Right renal pelvis (tissue), 4 donors: ENCODE measurements at places on chromosomes 12 and 14. TPM values are rescaled to one million over a fixed set of nuclear protein-coding genes. Genes with fewer than 3 reads are reported as not detected.

DNA sequence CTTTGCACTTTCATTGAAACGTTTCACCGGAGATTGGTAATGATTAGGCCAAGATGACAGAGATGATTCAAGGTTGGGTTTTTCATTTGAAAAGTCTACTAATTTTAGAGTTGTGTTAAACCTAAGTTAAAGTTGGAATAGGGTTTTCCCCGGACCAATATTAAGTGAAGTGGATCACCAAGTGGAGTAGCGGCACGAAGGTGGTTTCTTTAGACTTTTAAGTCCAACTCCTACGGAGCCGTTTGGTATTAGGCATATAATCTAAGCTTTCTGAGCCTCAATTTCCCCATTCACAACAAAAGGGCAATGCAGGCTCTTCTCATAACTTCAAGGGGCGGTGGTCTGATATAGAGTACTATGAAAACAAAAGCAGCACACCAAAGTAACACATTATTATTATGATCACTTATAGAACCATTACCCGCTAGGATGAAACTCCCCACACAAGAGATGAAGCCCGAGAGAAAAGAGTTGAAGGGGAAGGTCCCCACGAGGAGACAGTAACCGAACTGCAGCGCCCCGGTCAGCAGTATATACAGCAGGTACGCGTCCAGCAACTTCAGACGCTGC is 413 bp downstream of the DAD1 start:
- no peak for DNase-seq

- DNase-seq, result no peak
These were observed 404.4 kb downstream of the FLRT2 start for GRCh38 chr14:85934123-85934885.

DNA sequence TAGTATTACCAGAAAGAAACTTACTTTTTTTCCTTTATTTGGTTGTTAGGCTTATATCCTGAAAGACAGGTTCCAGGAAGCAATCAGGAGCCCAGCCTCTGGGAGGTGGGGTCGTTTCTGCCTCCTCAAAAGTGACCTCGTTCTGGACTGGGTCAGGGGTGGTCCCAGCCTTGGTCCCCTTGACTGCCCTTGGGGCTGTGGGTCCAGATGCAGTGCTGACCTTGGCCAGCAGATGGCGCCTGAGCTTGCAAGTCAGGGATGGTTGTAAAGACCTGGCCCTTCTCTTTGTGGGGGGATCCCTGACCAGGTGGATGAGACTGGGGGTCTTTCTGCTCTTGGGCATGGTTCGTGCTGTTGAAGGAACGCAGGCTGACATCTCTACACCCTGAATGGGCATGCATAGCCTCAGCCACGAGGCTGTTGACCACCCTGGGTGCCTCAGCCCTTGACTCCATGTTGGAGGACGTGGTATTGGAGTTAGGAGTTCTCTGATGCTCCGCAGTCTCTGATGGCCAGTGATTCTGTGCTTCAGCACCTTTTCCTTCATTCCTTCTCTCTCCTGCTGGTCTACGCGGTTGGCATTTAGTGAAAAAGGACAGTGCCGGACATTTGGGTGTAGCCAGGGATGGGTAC is 62.4 kb downstream of the ADCK1 start:
- peak; percentile 36 for DNase-seq

DNA sequence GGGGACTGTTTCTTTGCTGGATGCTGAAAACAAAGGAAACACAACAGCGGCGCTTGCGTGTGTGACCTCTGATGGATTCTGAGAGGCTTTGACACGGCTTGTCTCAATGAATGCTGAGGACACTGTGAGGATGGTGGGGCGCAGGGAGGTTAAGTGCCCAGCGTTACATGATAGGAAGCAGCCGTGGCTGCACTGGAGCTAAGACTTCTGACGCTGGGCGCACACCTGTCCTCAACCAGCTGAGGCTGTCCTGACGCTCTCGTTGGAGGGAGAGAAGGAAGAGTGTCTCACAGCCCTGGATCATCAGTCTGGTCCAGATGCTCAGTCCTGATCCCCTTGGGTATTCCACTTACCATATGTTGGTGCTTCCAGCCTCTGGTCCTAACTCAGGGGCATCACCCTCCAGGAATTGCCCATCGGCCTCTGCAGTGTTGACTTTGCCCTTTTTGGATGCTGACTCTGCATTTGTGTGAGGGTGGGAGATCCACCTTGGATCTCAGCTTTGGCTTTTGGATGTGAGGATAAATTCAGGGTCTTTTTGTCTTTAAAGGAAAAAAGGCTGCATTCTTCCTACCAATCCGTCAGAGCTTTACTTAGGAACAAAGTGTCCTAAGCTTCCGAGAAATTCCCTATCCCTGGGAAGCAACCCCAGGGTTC is 125.2 kb downstream of the ZNF664 start:
- DNase-seq, result no peak

DNA sequence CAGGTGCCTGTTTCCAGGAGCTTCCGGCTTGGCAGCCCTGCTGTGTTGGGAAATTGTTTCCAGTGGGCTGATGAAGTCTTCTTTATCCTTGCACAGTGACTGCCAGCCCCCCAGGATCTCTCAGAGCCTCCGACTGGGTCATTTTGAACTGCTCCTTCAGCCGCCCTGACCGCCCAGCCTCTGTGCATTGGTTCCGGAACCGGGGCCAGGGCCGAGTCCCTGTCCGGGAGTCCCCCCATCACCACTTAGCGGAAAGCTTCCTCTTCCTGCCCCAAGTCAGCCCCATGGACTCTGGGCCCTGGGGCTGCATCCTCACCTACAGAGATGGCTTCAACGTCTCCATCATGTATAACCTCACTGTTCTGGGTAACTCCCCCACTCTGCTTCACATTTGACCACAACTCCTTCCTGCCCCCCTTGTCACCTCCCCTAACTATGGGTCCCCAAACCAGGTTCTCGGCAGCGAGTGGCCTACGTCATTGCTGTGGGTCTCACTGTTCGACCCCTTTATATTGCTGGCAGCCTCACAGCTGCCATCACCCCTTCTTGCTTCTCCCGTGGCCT is 2.3 kb downstream of the LAG3 start:
- no peak for DNase-seq

DNA sequence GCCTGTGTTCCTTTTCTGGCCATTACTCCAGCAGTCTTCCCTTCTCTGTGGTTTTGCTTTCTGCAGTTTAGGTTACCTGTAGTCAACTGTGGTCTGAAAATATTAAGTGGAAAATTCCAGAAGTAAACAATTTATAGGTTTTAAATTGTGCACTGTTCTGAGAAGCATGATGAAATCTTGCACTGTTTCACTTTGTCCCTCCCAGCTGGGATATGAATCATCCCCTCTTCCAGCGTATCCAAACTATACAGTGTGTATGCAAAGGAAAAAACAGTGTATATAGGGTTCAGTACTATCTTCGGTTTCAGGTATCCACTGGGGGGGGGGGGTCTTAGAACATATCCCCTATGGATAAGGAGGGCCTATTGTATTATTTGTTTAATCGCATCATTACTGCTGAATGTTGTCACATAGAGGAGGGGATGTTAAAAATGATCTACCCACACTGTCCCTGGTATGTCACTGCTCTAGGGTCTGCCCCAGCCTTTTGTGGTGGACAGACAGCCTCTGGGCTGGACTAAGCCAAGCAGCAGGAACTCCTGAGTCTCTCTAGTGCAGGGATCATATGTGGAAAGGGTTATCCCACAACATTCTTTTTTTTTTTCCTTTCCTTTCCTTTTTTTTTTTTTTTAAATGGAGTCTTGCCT is 109.1 kb upstream of the MAX start:
- no peak for DNase-seq

DNA sequence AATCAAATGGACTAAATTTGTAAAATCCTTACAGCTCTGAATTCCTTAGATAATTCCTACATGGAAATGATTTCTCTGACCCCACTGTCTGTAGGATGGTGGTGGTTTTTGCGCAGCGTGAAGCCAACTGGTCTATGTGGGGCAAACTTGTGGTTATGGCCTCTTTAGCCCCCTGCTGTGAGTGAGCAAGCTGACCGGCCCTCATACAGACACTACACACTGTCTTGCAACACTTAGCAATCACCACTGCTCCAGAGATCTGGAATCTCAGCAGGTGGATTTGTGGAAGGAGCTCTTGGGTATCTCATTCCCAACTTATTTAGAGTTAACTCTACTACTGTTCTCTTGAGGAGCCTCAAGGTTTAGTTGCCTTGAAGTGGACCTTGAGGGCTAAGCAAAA is 70.2 kb downstream of the SCN8A start:
- DNase-seq, result no peak

- no peak for DNase-seq
These were observed 208.4 kb downstream of the PPM1H start for GRCh38 chr12:62726471-62726980.

DNA sequence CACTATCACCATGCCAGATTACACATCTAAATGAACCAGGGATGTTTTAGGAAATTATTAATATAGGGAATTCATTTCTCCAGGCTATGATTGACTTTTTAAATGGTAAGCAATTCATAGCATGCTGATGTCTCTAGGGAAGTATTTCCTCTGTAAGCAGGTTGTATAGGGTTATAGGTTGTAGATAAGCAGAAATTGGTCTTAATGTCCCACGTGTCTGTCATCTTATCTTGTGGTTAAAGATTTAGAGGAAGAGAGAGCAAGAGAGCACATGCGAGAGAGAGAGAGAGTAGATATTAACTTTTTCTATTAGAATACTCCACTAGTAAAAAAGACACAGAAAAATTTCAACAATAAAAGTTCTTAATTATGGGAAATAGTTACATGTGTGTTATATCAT is 32.6 kb downstream of the TRHDE start:
- DNase-seq, result no peak

DNA sequence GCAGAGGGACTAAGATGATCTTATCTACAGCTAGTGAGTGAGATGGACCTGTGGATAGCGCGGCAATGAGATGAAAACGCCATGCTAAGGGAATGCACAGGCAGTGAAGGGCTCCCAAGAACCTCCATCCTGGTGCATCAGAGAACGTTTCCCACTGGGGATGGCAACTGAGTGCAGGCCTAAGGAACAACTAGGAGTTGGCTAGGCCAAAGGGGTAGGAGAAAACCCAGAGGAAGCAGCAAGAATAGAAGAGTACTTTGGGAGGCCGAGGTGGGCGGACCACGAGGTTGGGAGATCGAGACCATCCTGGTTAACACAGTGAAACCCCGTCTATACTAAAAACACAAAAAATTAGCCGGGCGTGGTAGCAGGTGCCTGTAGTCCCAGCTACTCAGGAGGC is 24.6 kb upstream of the BATF start:
- DNase-seq, result no peak

- no peak for DNase-seq
These were observed 1390.7 kb downstream of the FSCB start for GRCh38 chr14:43116341-43116740.

DNA sequence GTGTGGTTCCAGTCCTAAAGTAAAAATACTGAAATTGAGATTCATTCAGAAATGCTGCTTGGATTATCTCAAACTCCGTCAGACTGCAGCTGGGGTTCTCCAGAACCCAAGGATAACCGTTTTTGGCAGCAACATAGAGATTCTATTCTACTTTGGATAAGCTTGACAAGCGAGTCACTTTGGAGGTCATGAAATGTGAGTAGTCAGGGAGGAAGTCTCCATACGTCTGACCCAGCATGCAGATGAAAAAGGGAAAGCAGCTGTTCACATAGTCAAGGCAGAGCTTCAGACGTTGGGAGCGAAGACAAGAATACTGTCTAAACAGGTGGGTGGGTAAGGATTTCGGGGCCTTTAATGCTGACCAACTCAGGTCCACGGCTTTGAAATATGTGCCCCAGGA is 14.9 kb upstream of the HSP90B1 start:
- DNase-seq, result no peak

Gene NAV3
- 11.2 TPM for polyA plus RNA-seq

Gene TCL1B
- 0.50 TPM for polyA plus RNA-seq

Gene AQP2
- 113 TPM for polyA plus RNA-seq

Gene PCED1B
- polyA plus RNA-seq, result 4.7 TPM

Gene NEUROD4
- not detected for polyA plus RNA-seq

Gene CATSPERB
- 0.36 TPM for polyA plus RNA-seq
